ENCODE measurements at places on chromosomes 1 and 21. TPM values are rescaled to one million over a fixed set of nuclear protein-coding genes. Genes with fewer than 3 reads are reported as not detected.

Gene DNASE2B
- 1.3 TPM for total RNA-seq

Gene ERICH3
- 0.11 TPM for total RNA-seq

Gene SPATA46
- not detected for total RNA-seq

Gene FCRLB
- total RNA-seq = not detected

Gene NBPF6
- 0.89 TPM for total RNA-seq

Gene CCDC30
- total RNA-seq = 2.6 TPM

DNA sequence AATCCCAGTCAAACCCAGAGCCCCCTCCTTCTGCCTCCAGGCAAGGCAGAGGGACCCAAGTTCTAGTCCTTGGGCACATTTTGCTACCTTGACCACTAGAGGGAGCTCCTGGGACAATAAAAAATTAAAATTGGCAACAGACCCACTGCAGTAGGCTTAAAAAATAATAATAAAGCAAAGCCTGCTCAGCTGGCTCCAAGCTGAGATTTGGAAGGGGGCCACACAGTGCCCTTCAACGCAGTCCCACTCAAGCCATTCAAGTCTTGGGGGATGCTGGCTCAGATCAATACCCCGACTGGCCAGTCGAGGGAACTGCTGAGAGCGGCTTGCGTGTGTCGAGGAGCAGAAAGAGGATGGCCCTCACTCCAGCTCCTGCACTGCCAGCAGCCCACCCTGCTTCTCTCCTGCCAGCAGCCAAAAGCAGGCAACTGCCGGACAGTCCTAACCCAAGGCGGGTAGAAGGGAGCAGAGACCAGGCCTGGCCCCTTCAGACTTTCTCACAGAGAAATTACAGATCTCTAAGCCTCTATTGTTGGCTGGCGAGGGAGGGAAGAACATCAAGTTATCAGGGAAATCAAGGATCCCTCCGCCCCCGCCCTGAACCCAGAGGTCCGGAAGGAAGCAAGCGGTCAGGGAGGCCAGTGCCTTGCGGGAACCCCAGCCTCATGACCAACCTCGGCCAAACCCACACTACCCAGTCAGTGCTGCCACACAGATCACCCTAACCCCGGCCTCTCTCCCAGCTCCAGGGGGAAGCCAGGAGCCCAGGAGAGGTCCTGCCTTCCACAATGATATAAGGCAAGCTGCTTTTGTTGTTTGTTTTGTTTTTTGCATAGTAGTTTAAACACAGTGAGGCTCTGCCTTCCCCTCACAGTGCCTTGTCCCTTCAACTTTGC, 4.9 kb upstream of the ALDH4A1 start:
- DNase-seq = peak; percentile 48

- no peak for DNase-seq
Measured at GRCh38 chr1:84008631-84009030, 9.7 kb upstream of the TTLL7 start.

DNA sequence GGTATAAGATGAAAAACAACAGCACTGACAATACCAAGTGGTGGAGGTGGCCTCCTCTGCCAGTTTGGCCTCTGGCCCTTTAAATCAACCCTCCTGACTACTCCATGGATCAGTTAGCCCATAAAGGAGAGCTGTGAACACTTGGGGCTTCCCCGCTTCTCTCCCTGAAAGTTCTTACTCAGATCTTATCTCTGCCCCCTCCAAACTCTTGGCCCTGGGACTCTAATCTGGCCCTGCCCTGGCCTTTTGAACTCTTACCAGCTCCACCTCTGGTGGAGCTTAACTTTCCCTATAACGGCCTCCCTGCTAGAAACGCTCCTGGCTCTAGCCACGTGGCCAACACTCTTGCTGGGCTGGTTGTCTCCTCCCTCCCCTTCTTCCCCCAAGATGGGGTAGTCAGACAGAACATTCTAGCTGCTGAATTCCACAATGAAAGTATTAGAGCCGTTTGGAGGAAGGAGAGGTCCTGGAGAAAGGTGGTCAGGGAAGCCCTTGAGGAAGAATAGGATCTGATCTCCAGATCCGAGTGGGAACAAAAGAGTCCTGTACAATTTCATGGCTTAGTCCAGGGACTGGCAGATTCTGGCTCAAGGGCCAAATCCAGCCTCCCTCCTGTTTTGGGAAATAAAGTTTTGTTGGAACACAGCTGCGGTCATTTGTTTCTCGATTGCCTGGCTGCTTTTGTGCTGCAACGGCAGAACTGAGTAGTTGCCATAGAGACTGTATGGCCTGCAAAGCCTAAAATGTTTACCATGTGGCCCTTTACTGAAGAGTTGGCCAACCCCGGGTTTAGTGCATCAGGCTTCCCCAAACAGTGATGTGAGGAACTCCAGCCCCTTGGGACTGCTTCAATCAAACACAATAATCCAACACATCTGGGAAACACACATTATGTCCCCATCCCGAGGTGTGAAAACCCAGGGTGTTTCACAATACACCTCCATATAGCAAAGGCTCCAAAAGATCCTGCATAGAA, 9.5 kb upstream of the PIGR start:
- DNase-seq = peak; percentile 70

DNA sequence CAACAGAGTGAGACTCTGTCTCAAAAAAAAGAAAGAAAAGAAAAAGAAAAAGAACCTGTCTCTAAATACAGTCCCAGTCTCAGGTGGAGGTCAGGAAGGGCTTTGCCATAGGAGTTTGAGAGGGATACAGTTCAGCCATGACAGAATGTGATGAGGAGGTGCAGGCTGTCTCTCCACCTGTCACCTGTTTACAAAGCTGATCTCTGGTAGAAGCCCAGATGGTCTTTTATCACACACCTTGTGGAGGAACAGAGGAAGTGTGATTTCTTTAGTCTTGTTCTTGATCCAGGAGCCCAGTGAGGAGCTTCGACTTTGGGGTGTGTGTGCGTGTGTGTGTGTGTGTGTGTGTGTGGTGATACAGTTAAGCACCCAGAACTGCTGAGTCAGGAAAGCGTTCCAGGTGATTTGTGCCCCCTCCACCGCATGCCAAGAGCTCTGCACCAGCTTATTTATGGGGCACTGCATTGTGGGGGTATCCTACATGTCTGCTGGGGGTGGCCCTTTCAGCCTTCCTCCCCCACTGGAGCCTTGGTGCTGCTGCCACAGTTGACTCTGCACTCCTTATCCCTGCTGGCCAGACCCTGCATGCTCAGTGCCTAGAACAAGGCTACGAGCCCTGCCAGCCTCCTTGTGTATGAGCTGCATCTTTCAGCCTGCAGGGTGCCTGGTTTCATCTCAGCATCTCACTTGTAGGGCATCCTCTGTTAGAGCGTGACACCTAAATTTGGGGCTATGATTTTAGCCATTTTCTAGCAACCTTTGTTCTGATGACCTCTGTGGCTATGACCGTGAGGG, 19.3 kb downstream of the DOP1B start:
- DNase-seq = no peak

DNA sequence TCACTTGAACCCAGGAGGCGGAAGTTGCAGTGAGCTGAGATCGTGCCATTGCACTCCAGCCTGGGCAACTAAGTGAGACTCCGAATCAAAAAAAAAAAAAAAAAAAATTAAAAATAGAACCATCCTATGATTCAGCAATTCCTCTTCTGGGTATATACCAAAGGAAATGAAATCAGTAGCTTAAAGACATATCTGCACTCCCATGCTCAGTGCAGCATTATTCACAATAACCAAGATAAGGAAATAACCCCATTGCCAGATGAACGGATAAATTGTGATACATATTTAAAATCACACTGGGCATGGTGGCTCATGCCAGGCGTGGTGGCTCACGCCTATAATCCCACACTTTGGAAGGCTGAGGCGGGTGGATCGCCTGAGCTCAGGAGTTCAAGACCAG, 23.8 kb downstream of the ALDH9A1 start:
- DNase-seq = no peak

GRCh38 chr1:33805988-33806387, 57.9 kb upstream of the HMGB4 start:
- no peak for DNase-seq

- DNase-seq = no peak
Measured at GRCh38 chr1:115822117-115822516, 18.8 kb downstream of the NHLH2 start.

GRCh38 chr1:17998889-17999288, 108.7 kb upstream of the IGSF21 start:
- DNase-seq = no peak

DNA sequence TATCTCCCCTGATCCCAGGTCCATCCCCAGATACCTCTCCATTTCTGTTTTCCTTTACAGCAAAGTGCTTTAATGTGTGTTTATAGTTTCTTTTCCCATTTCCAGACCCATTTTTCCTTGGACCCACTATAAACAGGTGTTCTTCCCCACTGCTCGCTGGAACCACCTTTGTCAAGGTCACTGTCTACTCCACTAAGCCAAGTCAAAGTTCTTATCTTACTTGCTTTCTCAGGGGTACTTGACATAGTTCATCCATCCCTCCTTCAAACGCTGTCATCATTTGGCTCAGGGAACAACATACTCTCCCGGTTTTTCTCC, 8.3 kb downstream of the SLAMF1 start:
- no peak for DNase-seq

DNA sequence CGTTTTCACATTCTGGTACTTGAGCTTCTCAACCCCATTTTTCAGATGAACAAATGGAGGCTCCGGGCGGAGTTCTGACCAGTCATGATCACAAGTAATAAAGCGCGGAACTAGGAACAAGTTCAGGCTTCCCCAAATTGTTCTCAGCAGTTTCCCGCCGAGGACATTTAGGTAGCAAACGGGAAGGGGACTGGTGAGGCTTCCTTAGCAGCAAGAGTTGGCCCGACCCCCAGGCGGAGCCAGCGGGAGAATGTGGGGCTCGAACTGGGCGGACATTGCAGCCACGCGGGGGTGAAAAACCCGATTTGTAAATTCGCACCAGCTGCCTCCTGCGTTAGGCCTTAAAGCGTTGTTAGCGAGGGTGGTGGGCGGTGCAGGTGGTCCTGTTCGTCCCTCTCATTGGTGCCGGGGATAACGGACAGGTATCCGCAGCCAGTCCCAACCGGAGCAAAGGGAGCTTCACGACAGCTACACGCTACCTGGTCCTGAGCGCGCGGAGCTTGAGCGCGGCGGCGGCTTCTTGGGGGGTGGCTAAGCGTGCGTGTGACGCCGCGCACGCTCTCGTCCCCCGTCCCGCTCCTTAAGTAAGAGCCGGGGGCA, 15.3 kb downstream of the SEMA6C start:
- peak; percentile 89 for DNase-seq

DNA sequence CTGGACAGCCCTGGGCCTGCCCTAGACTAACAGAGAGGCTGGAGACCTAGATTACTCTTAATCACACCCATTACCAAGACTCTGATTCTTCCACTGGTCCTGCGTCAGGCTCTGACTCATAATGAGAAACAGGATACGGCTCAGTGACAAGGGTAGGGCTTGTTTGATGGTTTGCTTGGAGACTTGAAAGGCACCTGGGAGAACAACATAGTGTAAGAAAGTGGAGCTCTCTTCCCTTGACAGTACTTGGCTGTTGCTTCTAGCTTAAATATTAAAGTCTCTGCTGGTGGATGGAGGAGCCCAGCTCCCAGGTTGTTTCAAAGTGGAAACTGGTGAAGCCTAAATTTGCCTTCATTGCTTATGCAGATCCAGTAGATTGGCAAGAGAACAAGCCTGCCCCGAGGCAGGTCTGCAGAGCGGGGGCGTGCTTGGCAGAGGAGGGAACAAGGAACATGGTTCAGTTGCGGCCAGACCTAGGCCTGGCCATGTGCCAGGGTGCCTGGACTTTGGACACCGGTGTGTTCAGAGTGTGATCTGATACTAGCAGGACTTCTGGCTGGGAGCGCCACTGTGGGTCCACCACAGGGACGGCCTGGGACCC, 480.6 kb downstream of the CAMTA1 start:
- peak; percentile 90 for DNase-seq

DNA sequence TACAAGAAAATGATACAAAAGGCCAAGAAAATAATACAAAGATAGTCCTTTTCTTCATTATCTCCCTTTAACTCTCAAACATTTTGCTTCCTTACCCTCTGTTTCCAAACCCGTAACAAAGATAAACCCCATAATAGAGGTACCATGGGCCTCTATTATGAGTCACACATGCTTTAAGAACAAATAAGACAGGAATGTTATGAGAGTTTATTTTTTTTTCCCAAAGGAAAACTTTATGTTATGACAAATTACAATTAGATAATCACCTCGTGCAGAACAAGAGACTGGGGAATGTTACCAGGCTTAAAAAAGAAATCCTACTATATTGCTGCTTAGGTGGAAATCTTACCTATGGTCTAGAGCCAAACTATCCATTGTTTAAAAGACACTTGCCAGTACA, 272.0 kb downstream of the BRINP3 start:
- DNase-seq = no peak

DNA sequence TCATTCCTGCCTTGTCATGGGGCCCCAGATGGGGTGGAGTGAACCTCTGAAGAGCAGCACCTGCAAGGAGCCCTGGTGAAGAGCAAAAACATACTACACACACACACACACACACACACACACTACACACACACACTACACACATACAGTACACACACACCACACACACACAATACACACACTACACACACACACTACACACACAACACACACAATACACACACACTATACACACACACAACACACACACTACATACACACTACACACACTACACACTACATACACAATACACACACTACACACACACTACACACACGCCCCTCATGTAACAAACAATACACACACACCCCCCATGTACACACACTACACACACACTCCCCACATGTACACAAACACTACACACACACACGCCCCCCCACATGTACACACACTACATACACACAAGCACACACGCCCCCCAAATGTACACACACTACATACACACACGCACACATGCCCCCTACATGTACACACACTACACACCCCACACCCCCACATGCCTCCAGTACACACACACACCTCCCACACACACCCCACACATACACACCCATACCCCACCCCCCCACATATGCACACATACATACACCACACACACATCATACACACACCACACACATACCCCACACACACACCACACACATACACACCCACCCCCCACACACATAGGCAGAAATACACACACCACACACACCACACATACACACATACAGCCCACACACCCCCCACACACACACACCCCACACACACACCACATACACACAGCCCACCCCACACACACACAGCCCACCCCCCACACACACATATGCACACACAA, 9.3 kb downstream of the SLC2A5 start:
- DNase-seq = no peak

- DNase-seq = no peak
Measured at GRCh38 chr1:113451710-113452109, 61.4 kb downstream of the MAGI3 start.

- DNase-seq = peak; percentile 82
Measured at GRCh38 chr1:155324717-155325602, 4.3 kb downstream of the RUSC1 start.
